Ammon's horn (tissue), 1 donor: ENCODE measurements at places on chromosomes 4 and X.
A peak's percentile ranks its signal among the peaks of the same experiment; 100 is the strongest.

- peak; percentile 33 for DNase-seq
These were observed 15.4 kb downstream of the HMGB2 start for GRCh38 chr4:173318648-173319211.

DNA sequence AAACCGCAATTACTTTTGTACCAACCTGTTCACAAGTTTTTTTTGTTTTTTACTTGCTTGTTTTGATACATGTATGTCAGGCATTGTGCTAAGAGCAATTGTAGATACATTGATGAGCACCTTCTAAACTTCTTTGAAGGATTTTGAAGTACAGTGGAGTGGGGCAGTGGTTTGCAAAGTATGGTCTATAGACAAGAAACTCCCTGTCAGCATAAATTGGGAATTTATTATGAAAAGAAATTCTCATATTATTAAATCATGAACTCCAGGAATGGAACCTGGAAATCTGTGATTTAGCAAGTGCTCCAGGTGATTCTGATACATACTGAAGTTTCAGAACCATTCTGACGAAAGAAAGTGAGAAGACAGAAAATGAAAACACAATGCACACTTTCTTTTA, 733.4 kb downstream of the C4orf33 start:
- no peak for DNase-seq

GRCh38 chrX:153633607-153634180, 13.3 kb upstream of the DUSP9 start:
- DNase-seq = no peak

DNA sequence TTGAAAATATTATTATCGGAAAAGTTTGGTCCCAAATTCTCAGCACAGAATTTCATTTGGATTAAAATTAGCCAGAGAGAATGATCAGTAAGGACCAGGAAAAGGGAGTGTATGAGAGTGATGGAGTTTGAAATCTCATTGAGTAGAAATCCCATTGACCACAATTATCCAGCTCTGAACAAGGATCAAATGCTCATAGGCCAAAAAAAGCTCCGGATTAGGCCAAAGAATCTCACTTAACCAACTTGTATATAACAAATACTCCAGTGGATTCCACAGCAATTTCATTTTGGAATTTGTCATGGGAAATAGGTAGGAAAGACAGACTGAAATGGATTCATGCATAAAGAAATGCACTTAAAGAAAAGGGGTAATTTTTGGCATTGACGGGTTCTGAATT, 83.9 kb upstream of the SORBS2 start:
- no peak for DNase-seq

GRCh38 chr4:76950052-76950955, 752 bp downstream of the SEPTIN11 start:
- DNase-seq = peak; percentile 39

DNA sequence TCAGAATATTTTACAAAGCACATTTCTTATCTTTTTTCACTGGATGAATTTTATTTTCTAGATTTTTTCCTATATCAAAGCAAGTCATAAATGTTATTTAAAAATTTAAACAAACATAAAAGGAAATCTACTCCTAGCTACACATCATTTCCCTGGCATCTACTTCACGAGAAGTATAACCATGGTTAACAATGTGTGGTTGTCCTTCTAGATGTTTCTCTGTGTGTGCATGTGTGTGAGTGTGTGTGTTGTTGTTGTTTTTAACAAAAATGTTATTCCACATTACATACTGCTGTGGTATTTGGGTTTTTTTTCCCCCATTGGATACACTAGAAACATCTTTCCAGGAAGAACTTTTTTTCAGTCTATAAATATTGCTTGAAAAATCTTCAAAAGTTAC, 103.1 kb downstream of the CHIC2 start:
- no peak for DNase-seq

GRCh38 chr4:176883108-176883550, 90.4 kb upstream of the VEGFC start:
- DNase-seq = no peak

- DNase-seq = no peak
These were observed 34.0 kb upstream of the TSPAN5 start for GRCh38 chr4:98692411-98692810.

- DNase-seq = no peak
These were observed 9.7 kb downstream of the RAP2C start for GRCh38 chrX:132209527-132209926.

GRCh38 chr4:171629737-171630136, 183.5 kb upstream of the GALNTL6 start:
- DNase-seq = no peak

GRCh38 chrX:108025954-108026600, 18.8 kb upstream of the VSIG1 start:
- no peak for DNase-seq

DNA sequence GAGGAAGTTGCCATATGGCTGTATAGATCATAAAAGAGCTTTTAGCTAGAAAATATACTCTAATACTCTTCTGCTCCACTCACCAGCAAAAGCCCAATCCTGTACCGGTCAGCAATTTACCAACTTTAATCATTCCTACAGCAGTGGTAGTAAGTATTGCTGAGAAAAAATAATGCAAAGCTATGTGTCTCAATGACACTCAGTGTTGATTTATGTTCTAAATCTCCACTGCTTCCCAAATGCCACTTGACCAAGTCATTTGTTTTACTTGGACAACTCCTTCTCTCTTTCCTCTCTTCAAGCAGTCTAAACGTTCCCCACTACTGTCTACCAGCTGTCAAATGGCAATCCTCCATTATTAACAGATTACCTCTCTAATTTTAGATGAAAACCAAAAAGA, 201.8 kb upstream of the GK2 start:
- DNase-seq = no peak

- DNase-seq = no peak
These were observed 20.2 kb upstream of the TMEM184C start for GRCh38 chr4:147596981-147597380.

GRCh38 chr4:25667931-25668557, 12.4 kb downstream of the SLC34A2 start:
- no peak for DNase-seq

GRCh38 chr4:88018466-88018865, 11.0 kb downstream of the PKD2 start:
- DNase-seq = peak; percentile 47

- DNase-seq = no peak
These were observed 121.4 kb upstream of the ANKRD50 start for GRCh38 chr4:124833831-124834505.

- DNase-seq = peak; percentile 88
These were observed 1.3 kb upstream of the FAT4 start for GRCh38 chr4:125313497-125313896.

DNA sequence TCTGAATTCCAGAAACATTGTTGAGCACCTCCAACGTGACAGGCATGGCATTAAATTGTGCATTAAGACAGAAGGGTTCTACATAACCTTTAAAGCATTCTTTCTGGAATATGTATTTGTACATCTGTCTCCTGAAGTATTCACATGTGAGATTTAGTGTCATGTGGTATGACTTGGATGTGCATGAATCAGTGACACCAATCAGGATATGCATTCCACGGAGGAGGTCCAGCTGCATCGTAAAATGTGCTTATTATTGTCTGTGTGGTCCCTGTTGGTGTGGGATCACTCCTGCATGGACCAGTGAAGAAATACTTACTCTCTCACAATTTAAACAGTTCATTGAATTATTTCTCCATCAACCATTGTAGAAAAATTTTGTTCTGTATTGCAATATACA, 149.0 kb downstream of the MID1 start:
- no peak for DNase-seq

GRCh38 chr4:77043507-77044136, 32.2 kb downstream of the CCNI start:
- no peak for DNase-seq

DNA sequence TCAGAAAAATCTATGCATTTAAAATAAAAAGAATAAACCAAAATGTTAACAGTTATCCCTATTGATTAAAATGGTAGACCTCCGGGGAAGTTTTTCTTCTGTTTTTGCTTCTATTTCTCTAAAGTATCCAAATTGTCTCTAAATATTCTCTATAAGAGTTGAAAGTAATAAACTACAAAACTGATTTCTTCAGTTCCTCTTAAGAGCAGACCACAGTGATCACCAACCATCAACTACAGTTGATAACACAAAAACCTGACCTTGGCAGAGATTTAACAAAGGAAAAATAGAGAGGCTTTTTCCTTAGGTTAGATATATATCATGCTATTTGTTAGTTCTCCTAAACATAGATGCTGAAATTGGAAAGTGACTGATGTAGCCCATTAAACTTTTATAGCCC, 27.3 kb downstream of the DDX60 start:
- no peak for DNase-seq

- no peak for DNase-seq
These were observed 50.2 kb downstream of the RPGR start for GRCh38 chrX:38277136-38277535.

- DNase-seq = no peak
These were observed 429.1 kb upstream of the FTHL17 start for GRCh38 chrX:31500921-31501320.

DNA sequence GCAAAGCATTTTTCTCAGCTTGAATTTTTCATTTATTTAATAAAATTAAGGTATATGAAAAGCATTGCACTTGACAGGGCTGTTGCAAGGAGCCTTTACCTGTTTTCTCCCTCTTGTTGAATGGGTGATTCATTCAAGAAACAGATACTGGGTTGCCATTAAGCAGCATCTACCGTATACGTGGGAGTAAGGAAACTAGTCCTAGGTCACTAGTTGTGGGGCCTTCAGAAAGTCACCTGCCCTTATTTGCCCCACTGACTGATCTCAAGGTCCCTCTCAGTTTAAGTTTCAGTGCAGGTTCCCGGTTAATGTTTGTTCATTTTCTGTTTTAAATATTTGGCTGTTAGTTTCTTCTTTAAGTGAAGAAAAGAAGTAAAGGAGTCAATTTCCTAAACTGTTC, 34.0 kb downstream of the LHFPL1 start:
- DNase-seq = no peak

GRCh38 chr4:93216646-93217045, 611.9 kb upstream of the ATOH1 start:
- DNase-seq = no peak

DNA sequence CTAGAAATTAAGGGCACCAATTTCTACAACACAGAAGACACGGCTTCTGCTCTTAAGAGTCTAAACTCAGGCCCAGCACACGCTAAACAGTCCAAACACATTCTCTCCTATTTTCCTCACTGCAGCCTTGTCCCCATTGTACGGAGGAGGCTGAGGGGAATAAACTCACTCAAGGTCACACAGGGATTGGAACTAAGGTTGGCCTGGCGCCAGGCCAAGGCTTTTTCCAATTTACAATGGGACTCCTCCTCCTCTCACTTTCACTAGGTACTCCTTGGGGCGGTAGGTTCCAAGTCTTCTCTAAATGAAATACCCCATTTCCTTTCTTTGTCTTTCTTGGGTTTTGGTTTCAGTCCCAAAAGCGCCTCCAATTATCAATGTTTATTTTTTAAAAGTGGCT, 48.7 kb upstream of the CRMP1 start:
- no peak for DNase-seq

GRCh38 chrX:154402622-154403127, 4.5 kb downstream of the RPL10 start:
- no peak for DNase-seq

- DNase-seq = no peak
These were observed 656.7 kb downstream of the IL1RAPL1 start for GRCh38 chrX:29243942-29244341.

DNA sequence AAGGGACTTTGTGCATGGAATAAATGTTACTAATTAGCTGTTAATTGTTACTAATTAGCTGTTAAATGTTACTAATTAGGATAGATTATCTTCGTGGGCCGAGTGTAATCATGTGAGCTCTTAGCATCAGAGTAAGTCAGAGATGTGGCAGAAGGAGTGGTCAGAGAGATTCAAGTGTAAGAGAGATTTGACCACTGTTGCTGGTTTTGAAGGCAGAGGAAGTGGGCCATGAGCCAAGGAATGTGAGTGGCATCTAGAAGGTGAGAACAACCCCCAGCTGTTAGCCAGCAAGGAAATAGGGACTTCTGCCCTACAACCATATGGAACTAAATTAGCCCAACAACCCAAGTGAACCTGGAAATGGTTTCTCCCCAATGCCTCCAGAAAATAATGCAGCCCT, 28.2 kb downstream of the ODAPH start:
- DNase-seq = no peak

DNA sequence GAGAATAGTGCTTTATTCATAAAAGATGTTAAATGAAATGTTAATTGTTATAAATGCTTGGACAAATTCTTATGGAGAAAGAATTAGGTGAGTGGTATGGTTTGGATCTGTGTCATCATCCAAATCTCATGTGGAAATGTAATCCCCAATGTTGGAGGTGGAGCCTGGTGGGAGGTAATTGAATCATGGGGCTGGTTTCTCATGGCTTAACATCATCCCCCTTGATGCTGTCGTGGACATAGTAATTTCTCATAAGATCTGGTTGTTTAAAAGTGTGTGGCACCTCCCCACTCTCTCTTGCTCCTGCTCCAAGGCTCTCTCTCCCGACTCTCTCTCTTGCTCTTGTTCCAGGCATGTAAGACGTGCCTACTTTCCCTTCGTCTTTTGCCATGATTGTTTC, 22.5 kb downstream of the GYPE start:
- no peak for DNase-seq

- no peak for DNase-seq
These were observed 600.5 kb upstream of the SLIT2 start for GRCh38 chr4:19650903-19651864.

DNA sequence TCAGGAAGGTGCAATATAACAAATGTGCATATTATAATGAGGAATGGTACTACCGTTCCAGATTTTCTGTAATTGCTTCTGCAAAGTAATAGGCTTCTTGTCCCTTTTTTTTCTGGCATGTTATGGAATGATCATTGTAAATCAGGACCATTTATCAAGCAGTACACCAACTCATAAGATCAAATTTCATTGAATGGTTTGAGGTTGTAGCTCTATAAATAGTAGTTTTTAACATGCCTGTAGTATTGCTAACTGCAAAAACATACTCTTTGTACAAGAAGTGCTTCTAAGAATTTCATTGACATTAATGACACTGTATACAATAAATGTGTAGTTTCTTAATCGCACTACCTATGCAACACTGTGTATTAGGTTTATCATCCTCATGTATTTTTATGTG, 12.6 kb downstream of the IBSP start:
- no peak for DNase-seq

DNA sequence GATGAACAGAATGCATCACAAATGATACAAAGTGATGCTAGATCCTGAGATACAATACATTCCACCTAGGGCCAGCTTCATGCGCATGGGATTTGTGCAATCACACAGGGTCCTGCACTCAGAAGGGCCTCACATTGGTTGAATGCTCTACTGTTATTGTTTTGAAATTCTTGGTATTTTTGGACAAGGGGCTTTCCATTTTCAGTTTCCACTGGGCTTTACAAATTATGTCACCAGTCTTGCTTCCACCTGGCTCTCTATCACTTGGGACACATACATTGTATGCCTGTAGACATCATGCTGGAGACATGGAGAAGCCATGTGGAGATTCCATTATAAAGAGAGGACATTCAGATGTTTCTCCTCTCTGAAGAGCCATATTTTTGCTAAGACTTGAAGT, 155.8 kb downstream of the NAA11 start:
- no peak for DNase-seq

DNA sequence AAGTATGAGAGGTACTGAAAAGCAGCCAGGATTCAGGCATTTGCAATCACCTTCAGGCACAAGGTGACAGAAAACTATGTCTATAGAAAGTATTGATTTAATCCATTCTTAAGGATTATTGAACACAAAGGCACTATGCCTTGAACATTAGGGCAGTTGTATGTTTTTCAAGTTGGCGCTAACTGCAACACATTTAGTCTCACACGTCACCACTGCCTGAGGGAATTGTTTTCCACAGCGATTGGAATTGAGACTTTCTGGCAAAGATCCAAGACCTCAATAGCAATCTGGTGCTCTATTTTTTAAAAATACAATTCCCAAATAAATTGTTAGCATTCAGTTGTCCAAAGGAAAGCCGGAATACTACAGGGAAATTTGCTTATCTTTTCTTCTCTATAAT, 52.7 kb upstream of the FTHL17 start:
- peak; percentile 5 for DNase-seq
